H4 (cell line): ENCODE measurements at places on chromosomes 2 and 18. TPM values are rescaled to one million over a fixed set of nuclear protein-coding genes. Genes with fewer than 3 reads are reported as not detected.

Gene PROC
- total RNA-seq: 1.3 and 2.6 TPM in 2 replicates

- peak; percentile 92 for DNase-seq
Measured at GRCh38 chr2:65382776-65383357, 49.5 kb downstream of the SPRED2 start.

DNA sequence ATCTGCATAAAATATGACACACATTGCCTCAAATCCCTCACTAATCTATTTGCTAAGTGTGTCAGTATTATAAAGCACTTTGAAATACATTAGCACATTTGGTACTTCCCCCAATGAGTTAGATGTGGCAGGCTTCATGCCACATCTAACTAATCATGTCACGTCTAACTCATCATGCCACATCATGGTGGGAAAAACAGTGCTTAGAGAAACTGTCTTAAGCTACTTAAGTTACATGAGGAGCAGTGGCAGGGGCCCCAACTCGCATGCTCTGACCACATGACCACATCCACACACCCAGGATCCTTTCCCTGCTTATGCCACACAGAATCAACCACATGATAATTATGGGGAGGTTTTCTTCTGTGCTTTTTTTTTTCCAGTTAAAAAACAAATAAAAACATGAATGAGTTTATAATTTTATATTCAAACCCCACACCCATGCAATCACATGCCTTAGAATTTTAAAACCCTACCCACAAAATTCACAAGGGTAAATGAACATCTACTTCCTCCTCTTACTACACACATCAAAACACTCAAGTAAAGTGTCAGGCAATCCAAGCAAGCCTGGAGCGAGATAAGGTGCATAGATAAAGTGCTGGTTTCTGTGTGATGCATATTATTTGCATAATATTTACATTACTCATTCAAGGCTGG, 1.6 kb downstream of the ABCA12 start:
- peak; percentile 77 for DNase-seq

- no peak for DNase-seq
Measured at GRCh38 chr2:239729681-239730566, 295.2 kb downstream of the NDUFA10 start.

DNA sequence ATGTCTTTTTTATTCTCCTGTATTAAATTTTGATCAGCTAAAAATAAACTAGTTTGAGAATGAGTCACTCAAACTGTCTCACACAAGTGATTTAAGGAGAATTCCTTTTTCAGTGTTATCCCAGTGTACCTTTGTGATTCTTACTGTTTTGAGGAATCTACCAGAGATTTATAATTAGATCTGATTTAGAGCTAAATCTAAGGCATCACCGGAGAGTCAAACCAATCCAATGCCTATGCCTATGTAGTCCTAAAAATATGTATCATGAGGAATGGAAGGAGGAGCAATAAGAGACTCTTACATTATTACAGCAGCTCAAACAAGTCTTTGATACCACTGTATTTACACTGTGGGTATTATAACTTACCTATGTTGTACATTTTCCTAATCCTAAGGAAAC, 63.4 kb upstream of the CYP20A1 start:
- DNase-seq: no peak

Gene ANKRD12
- total RNA-seq: 5.1 and 14.1 TPM in 2 replicates

DNA sequence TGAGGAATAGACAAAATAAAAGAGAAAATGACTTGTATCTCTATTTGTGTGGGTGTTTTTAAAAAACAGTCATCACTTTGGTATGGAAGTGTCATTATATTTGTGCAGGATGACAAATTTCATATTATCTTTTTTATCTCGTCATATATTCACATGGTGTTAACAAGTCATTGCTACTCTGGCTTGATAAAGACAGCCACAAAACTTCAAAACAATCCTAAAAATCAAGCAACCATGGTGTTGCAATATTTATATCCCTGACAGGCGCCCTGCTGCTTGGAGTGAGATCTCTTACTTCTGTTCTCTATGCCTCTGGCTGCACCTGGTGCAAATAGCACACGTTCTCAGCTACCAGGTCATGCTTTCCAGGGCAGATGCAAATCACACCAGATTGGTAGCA, 278.0 kb upstream of the EPHA4 start:
- DNase-seq: peak; percentile 15

Gene ZEB2
- 14.4 and 17.0 TPM in 2 replicates for total RNA-seq
